ENCODE measurements at places on chromosomes 12 and 14.

- DNase-seq, result no peak
Measured at GRCh38 chr14:34548472-34548981, 9.0 kb upstream of the EAPP start.

DNA sequence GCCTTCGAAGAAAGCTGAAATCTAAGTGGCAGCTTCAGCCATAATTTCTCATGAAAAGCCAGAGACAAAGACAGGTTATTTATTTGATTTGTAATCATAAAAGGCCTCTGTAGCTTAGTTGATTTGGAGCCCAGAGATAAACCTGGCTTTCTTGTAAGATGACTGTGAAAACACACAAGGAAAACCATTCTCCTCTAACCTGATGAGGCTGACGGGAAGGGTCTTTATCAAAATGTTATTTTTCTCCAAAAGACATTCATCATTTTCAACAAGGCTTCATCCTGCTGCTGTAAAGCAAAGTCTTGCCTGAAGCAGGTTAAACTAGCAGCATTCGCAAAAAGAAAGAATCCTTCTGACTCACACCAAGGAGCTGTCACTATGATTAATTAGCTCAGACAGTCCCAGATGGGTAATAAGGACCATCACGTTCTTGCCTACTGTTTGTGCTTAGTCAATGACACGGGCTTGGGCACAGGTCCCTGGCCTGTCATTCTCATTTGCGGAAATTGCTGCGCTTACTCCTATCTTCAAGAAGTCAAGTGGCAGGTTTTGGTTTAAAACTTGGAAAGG is 286.6 kb downstream of the C12orf75 start:
- DNase-seq, result no peak

GRCh38 chr14:56004786-56005185 is 113.4 kb upstream of the PELI2 start:
- no peak for DNase-seq

DNA sequence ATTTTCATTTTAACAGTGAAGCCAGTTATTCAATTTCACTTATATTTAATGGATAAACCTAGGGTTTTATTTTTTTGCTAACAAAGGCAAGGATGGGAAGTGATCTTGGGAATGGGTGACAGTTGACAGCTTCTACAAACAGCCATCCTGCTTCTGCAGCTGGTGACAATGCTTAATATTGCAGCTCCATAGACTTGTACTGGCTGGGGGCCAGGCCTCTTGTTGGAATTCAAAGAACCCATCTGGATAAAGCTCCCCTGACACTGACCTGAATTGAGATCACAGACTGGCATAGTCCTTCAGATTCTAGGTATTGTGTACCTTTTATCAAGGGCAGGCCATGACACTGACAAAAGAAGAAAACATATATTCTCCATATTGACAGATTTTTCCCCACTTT is 664.6 kb upstream of the FOXG1 start:
- no peak for DNase-seq

DNA sequence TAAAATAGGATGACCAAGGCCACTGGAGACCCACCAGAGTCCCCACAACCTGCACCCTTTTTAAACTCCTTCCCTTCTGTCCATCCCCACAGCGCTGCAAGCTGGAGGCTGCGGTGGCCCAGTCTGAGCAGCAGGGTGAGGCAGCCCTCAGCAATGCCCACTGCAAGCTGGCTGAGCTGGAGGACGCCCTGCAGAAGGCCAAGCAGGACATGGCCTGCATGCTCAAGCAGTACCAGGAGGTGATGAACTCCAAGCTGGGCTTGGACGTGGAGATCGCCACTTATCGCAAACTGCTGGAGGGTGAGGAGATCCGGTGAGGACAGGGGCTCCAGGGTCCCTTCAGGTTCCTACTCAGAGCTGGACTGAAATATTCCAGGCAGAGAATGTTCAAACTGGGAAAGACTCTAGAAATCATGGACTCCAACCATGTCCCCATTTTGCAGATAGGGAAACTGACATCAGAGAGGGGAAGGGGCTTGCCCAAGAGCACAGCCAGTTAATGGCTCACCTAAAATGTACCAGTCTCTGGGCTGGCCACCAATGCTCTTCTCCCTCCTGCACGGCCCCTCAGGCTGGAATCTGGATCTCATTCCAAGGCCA is 17.2 kb downstream of the KRT85 start:
- DNase-seq, result no peak

DNA sequence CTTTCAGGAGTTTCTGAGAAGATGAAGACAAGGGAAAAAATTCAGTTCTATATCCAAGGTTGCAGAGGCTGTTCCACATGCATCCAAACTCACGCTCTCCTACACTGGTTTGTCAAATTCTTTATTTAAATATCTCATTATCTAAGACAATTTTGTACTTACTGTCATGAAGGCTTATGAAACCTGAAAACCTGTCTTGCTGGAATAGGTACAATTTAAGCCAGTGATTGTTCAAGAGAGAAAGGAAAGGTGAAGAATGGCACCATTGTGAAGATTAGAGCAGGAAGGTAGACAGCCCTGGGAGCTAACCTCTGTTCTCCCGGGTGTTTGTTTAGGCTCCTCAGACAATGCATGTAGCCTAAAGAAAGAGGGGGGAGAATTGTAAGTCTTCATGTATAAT is 315.1 kb upstream of the PRKD1 start:
- DNase-seq, result no peak

DNA sequence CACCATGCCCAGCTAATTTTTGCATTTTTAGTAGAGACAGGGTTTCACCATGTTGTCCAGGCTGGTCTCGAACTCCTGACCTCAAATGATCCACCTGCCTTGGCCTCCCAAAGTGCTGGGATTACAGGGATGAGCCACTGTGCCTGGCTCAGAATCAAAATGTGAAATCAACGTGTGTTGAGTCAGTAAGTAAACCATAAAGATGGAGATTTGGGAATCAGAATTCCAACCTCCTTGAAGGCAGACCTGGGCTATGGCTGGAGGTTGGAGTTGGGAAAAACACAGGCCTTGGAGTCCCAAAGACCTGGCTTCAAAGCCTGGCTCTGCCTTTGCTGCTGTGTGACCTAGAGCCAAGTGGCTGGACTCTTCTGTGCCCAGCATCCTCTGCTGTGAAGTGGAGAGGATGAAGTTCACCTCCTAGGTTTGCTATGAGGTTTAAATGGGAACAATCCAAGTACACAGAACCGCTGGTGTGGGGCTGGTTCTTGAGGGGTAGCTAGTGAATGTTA is 10.2 kb downstream of the ALDH2 start:
- DNase-seq, result no peak

DNA sequence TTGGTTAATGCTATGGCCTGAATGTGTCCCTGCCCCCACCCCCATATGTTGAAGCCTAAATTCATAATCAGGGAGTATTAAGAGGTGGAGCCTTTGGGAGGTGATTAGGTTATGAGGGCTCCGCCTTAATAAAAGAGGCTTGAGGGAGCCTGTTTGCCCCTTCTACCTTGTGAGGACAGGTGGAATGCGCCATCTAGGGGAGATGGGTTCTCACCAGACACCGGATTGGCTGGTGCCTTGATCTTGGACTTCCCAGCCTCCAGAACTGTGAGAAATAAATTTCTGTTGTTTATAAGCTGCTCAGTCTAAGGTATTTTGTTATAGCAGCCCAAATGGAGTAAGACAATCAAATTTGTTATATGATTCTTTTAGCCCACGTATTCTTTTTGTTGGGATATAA is 148.3 kb downstream of the PTCSC3 start:
- DNase-seq, result no peak

DNA sequence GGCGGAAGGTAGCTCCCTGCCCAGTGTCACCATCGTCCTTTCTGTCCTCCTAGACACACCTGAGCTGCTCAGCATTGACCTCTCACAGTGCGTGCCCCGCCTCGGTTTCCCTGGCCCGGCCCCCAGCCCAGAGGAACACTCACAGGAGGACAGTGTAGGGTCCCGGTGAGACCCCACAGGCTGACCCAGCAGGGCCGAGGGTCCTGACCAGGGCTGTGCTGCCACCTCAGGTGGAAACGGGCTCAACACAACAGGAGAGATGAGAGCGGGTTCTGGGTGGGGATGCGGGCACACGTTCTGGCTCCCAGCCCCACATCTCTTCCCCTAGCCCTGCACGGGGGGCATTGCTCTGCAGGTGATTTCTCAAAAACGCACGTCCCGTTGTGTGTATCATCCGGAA is 98.1 kb downstream of the PIWIL1 start:
- DNase-seq, result no peak

GRCh38 chr12:75856235-75856634 is 175.3 kb downstream of the PHLDA1 start:
- DNase-seq, result no peak

DNA sequence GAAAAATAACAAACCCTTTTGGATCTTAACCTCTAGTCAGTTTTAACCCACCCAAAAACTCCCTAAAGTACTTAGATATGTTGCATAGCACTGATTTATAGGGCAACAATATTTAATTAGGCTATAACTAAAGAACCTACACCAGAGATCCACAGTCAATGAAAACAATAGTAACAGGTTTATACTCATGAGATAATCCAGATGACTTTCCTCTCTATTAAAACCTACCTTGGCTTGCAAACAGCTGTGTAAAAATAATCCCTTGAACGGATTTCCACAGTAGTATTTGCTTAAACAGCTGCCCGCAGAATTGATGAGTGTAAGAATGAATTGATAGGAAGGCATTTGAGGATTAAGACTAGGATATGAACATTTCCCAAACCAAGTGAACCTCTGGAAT is 104.3 kb upstream of the PTPRR start:
- no peak for DNase-seq

GRCh38 chr12:14460212-14460841 is 94.8 kb downstream of the ATF7IP start:
- DNase-seq, result no peak
